Stimulated activated CD4-positive, alpha-beta T cell treated with anti-CD3 and anti-CD28 coated beads, Interleukin-12 subunit alpha, Interleukin-12 subunit beta, amount 100 ng/mL, for 24 hours (primary cell): ENCODE measurements at places on chromosomes 5 and 9.
A peak's percentile ranks its signal among the peaks of the same experiment; 100 is the strongest.

DNA sequence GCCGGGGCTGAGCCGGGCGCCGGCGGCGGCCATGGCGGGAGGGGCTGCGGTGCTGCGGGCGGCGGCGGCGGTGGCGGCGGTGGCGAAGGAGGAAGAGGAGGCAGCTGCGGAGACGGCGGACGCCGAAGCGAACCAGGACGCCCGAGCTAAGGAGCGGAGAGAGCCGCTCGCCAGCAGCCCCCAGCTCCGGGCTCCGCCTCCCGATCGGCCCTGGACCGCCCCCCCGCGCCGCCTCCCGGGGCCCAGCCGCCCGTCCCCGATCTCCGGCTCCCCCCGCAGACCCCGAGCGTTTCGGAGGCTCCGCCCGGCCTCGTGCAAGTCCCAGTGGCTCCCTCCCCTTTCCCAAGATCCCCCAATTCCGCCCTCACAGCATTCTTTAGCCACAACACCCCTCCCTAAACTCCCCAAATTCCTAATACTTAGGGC is at the start of gene ASTN2:
TSS of gene ASTN2 (minus strand) at position 152 of the 426 bp plus-strand sequence. CDS start at position 33, 119 bp downstream.
- no peak for DNase-seq

- no peak for DNase-seq
Observed at GRCh38 chr5:94389515-94389899, 228.9 kb downstream of the KIAA0825 start.

- no peak for DNase-seq
Observed at GRCh38 chr5:9483243-9483642, 62.6 kb downstream of the SEMA5A start.

- no peak for DNase-seq
Observed at GRCh38 chr5:89351222-89351621, 468.2 kb upstream of the MEF2C start.

- DNase-seq, result no peak
Observed at GRCh38 chr9:5336688-5337087, 3.0 kb downstream of the RLN1 start.

GRCh38 chr9:105127863-105128220 is 116.6 kb upstream of the SLC44A1 start:
- DNase-seq, result peak; percentile 3

DNA sequence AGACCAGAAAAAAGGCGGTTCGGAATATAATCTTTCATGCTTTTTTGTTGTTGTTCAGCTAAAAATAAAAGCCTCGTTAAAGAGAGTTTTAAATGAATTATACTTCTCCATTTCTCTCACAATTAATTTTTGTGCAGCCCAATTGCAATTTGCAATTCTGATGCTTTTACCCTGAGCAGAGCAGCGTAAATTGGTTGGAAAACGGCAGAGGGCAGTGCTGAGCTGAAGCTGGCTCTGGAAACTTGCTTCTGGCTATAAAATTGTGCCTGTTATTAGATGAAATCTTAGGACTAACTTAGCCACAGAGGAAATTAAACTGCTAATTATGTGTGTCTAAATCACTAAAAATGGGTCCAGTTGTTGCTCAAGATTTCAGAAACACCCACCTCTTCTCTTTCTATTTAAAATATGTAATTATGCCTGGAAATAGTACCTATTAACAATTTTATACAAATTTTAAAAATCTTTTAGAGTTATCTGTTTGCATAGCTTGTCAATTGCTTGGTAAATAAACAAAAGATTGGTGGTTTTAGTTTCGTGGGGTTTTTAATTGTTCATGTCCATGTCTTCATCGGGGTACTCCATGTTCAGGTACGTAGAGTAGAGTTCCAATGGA is 441.8 kb upstream of the TLE4 start:
- DNase-seq, result peak; percentile 3

GRCh38 chr9:21611891-21612290 is 129.8 kb upstream of the IFNE start:
- DNase-seq, result no peak

DNA sequence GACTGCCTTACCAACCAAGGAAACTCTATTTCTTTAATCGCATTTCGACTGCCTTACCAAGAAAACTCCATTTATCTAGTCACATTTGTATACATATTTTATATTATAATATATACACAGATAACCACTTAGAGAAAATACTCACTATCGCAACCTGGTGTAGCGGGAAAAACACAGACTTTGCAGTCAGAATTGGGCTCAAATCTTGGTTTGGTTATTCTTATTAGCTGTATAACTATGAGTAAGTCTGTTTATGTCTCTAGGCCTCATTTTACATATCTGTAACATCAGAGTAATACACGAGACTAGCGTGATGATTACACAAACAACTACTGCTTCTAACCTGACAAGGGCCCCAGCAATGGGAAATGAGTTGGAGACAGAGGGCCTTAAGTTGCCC is 127.5 kb upstream of the POU5F2 start:
- DNase-seq, result no peak
